ENCODE measurements at places on chromosomes 4 and X.
A peak's percentile ranks its signal among the peaks of the same experiment; 100 is the strongest.

GRCh38 chr4:165328101-165328425 lies 594 bp downstream of the MSMO1 start:
- DNase-seq: no peak

DNA sequence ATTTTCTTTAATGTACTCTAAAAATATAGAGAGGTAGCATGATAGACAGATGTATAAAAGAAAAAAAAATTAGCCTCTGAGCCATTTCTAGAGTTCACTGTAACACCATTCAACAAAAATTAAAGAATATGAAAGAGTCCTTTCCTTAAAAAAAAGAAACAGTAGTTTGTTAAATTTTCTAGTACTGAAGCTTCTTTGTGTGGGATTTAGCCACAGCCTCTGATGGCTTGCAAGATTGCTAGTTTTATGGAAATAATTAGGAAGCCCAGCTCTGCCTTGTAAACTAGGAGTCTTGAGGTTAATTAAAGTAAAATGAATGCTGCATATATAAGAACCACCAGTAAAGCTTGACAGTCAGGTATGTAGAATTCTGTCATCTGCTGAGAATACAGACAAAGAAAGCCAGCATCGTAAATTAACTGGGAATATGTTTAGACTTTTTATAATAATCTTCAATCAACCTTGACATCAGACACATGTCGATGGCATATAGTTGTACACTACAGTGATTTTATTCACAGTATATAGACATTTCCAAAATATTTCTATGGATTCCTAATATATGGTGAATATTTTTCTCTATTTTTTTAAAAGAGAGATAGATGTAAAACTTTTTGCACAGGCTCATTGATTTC lies 44.8 kb upstream of the NEIL3 start:
- DNase-seq: no peak

- DNase-seq: no peak
Observed at GRCh38 chrX:117538178-117539089, 578.2 kb downstream of the KLHL13 start.

- DNase-seq: peak; percentile 42
Observed at GRCh38 chr4:154982187-154983047, 201.3 kb downstream of the RBM46 start.

DNA sequence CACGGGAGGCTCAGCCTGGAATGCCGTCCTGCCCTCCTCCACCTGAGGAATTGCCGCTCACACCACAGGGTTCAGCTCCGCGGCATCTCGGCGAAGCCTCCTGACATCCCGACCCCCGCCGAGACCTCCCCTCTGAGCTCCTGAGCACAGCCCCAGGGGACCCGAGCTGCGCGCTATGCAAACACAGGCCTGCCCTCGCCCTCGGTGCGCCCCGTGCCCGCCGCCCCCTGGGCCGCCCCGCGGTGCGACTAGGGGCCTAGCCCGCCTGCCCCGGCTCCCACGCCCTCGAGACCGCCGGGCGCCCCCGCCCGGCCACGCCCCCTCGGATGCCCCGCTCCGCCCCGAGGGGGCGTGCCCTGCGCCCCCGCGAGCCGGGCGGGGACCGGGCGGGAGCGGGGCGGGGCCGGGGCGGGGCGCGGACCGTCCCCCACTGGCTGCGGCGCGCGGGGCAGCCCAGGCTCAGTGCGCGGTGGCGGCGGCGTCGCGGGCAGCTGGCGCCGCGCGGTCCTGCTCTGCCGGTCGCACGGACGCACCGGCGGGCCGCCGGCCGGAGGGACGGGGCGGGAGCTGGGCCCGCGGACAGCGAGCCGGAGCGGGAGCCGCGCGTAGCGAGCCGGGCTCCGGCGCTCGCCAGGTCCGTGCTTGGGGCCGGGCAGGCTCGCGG lies at the start of gene FGFR3:
Gene FGFR3, plus strand, starts transcription at position 462 of the 664 bp plus-strand sequence. CDS start 642 bp downstream, outside the sequence.
- peak; percentile 35 for DNase-seq

- DNase-seq: no peak
Observed at GRCh38 chr4:107997794-107998193, 8.1 kb downstream of the HADH start.

- DNase-seq: no peak
Observed at GRCh38 chr4:52600275-52600674, 58.8 kb downstream of the USP46 start.

DNA sequence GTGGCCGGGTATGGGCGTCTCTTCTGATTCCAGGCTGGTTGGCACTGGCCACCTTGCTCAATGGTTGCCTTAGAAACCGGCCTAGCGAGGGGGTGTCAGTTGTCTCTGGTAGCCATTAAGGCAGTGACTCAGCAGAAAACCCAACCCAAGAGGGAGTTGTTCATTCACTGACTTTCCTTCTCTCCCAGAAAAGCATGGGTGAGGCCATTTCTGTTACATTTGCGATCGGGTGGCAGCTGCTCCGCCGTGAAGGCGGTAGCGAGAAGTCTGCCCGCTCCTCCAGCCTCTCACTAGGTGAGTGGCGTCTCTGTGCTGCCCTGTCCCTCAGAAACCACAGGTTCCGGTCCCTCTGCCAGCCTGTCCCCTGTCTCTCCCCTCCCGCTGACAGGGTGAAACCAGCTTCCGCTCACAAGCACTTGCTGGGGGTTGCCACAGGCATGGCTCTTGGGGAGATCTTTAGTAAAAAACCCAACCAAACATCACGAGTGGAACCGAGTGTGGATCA lies 17.4 kb downstream of the IRAK1 start:
- DNase-seq: peak; percentile 48

GRCh38 chr4:56906489-56907393 lies 959 bp upstream of the REST start:
- DNase-seq: peak; percentile 23

GRCh38 chrX:2638279-2638678 lies 52.8 kb upstream of the CD99 start:
- no peak for DNase-seq

GRCh38 chr4:107388736-107389274 lies 331.2 kb downstream of the PAPSS1 start:
- no peak for DNase-seq

DNA sequence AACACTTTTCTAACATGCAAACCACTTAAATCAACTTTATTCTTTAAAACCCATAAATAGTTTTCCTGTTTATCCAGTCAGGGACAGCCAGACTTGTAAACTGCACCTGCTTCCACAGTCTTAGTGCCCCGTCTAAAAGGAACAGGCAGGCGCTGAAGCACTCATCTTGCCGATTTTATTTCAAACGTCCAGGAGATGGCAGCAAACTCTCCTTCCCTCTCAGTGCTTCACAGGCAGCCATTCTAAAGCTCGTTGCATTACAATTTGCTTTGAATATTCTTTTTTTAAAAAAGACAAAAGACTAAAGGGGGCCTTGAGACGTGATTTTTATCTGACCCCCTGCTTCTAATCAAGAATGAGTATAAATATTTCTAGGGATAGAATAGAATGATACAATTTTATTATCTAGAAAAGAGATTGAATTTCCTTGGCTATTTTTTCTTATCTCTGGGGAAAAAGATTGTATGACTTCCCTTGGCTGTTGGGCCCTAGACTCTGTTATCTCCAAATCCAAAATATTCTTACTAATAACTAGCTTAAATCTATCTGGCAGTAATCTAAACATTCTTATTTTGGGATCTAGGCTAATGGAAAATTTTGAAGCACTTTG lies 93.6 kb upstream of the MYOZ2 start:
- peak; percentile 21 for DNase-seq

All from activated CD4-positive, alpha-beta T cell treated with anti-CD3 and anti-CD28 coated beads, Interleukin-2, amount 50 U/mL, for 48 hours (primary cell).